ENCODE measurements at places on chromosomes 13 and 19.

GRCh38 chr13:103539265-103539664, 473.0 kb upstream of the SLC10A2 start:
- peak; percentile 90 for DNase-seq

DNA sequence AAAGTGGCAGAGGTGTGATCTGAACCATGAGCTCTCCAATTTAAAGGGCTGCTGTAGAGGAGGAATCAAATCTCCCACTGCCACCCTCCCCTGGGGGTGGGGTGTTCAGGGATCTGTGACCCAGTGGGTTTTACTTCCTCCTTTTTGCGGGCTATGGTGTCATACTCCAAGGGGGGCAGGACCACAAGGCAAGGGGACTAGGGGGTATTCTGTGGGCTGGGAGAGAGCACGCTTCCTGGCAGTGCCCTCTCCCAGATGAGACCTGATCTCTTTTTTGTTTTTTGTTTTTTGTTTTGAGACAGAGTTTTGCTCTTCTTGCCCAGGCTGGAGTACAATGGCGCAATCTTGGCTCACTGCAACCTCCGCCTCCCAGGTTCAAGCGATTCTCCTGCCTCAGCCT, 10.3 kb downstream of the PLD3 start:
- no peak for DNase-seq

- no peak for DNase-seq
These were observed 5.1 kb downstream of the PPP1R12C start for GRCh38 chr19:55112246-55112776.

- peak; percentile 62 for DNase-seq
These were observed 6.0 kb downstream of the TMIGD2 start for GRCh38 chr19:4295972-4296771.

GRCh38 chr19:35904311-35905068, 2.2 kb downstream of the HCST start:
- DNase-seq = no peak

DNA sequence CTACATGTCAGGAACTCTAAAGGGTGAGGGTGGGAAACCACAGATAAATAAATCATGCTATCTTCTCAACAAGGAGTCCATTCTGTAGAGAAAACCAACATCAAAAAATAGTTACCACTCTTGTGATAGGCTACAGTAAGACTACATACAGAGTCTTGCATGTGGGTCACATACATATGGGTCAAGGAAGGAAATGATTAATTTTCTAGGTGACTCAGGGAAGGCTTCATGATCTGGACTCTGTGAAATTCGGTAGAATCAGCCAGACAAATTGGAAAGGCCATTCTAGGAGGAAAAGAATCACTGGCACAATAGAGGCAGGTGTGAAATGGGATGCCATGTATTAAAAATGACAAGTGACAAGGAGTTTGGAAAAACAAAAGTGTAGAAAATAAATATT, 638.9 kb downstream of the LIG4 start:
- no peak for DNase-seq

GRCh38 chr13:30865123-30866049, 40.7 kb upstream of the MEDAG start:
- peak; percentile 64 for DNase-seq

DNA sequence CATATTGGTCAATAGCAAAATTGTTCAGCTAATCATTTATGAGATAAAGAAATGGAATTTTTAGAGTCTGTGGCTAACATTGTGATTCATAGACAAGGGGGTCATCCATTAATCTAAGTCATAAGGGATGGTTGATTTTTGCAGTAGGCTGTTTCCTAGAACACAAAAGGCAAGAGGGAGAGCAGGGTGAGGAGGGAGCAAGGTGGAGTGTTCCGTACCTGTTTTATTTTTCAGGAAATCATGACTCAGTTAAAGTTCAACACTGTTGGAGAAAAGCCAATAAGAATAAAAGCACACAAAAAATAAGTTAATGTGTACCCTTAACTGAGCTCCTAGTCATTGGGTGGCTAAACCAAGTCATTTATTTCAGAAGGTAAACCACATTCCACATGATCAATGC, 512.4 kb upstream of the ATXN8OS start:
- no peak for DNase-seq

- DNase-seq = no peak
These were observed 576.7 kb downstream of the DIAPH3 start for GRCh38 chr13:59587030-59587429.

DNA sequence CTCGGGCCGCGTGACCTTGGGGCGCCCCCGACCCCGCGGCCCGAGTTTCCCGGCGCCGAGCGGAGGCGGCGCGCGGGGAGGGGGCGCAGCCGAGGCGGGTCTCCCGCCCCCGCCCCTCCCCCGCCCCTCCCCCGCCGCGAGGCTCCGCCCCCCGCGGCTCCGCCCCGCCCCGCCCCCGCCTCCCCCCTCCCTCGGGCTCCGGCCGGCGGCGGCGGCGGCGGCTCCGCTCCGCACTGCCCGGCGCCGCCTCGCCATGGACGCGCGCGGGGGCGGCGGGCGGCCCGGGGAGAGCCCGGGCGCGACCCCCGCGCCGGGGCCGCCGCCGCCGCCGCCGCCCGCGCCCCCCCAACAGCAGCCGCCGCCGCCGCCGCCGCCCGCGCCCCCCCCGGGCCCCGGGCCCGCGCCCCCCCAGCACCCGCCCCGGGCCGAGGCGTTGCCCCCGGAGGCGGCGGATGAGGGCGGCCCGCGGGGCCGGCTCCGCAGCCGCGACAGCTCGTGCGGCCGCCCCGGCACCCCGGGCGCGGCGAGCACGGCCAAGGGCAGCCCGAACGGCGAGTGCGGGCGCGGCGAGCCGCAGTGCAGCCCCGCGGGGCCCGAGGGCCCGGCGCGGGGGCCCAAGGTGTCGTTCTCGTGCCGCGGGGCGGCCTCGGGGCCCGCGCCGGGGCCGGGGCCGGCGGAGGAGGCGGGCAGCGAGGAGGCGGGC, at the start of gene HCN2:
TSS of gene HCN2 (plus strand) at position 189 of the 703 bp plus-strand sequence. CDS start at position 254, 65 bp downstream.
- no peak for DNase-seq

- DNase-seq = peak; percentile 25
These were observed 8.0 kb downstream of the CCDC194 start for GRCh38 chr19:17385878-17386611.

GRCh38 chr13:53045189-53045588, 16.6 kb downstream of the OLFM4 start:
- no peak for DNase-seq

- no peak for DNase-seq
These were observed 1.3 kb upstream of the DCAF15 start for GRCh38 chr19:13951043-13951442.

DNA sequence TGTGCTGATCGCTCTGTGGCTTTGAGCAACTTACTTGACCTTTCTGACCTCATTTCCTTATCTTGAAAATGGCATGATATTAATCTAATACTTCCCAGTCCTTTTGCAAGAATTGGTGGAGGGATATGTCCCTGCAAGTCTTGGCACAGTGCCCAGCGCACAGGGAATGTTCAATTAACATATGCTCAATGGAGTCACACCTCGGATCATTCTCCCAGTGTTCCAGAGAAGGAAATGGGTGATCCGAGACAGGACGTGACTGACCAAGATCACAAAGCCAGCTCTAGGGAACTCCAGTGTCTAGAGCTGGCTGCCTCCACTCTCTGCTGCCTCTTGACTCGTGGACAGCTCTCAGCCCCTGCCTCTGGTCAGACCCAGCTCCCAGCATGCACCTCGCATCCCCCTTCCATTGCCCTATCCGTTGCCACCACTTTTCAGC, 3.6 kb downstream of the CDC42EP5 start:
- no peak for DNase-seq

- DNase-seq = no peak
These were observed 85.0 kb downstream of the MIPEP start for GRCh38 chr13:23804166-23804565.

DNA sequence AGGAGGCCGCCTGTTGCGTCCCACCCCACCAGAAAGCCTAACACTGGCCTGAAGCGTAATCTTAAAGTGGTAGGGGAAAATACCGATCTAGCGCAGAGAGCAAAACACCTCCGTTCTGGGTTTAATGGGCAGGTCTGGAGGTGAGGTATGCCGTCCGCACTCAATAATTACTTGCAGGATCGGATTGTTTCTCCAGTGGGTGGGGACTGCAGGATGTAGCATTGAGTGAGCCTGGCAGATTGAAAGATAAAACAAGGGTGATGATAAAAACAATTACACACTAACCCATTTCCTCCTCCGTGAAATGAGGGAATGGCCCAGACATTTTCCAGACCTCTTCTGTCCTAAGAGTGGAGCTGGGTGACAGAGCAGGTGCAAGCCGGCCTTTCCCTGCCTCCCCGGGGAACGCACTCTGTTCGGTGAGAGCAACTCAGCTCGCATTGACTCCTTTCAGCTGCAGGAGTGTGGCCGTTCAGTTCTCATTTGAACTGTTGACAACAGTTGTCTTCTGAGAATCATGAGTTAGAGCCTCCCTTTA, 110.2 kb upstream of the DOCK9 start:
- DNase-seq = peak; percentile 24

DNA sequence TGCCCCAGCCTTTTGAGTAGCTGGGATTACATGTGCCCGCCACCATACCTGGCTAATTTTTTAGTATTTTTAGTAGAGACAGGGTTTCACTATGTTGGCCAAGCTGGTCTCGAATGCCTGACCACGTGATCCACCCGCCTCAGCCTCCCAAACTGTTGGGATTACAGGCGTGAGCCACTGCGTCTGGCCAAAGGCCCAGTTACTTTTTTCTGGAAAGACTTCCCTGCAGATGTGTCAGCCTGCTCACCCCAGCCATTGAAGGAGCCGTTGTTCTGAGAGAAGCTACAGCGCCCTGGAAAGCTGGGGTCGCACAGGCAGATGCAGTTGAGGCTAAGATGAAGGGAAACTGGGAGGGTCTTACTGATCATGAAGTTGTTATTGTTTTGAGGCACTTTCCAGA, 7.9 kb upstream of the ZNF626 start:
- DNase-seq = no peak

GRCh38 chr13:41696163-41697003, 239.0 kb downstream of the RGCC start:
- DNase-seq = no peak

- no peak for DNase-seq
These were observed 18.7 kb upstream of the ZNF888 start for GRCh38 chr19:52941941-52942385.

- DNase-seq = peak; percentile 20
These were observed 9.0 kb downstream of the BLOC1S3 start for GRCh38 chr19:45187421-45188100.

- no peak for DNase-seq
These were observed 17.5 kb upstream of the NWD1 start for GRCh38 chr19:16702123-16702522.

DNA sequence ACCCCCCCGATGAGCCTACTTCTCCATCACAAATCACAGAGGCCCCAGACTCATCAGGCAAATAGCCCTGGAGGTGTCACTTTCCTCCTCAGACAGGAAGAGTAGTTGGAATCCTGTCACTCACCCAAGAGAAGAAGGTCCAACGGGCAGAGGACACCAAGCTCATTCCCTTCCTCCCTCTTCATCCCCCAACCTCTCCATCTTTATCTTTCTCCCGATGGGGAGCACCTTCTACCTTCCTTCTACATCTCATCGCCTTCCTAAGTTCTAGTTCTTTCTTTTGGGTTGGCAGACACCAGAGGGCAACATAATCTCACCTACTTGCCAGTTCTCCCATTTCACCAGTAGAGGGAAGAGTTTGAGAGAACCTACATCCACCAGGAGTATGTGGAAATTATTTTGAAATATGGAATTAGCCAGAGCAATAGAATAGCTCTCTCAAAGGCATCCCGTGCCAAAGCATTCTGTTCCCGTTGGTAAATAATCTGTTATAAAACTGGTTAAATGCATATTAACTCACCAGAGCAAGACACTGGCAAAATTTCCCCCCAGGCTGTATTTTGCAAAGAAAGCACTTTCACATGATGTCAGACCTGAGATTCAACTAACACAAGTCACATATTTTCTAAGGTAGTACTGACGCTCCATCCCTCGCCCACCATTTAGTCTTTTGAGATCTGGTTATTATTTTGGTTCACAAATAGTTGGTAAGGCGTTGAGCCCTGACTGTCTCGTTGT, 55.0 kb downstream of the ZIC5 start:
- DNase-seq = peak; percentile 80

- peak; percentile 82 for DNase-seq
These were observed 12.2 kb upstream of the BCAM start for GRCh38 chr19:44796701-44797115.

- peak; percentile 88 for DNase-seq
These were observed at the start of gene FARP1 for GRCh38 chr13:98142380-98143156. TSS of gene FARP1 (plus strand) at chr13:98143094. CDS start at chr13:98213243, 70,149 bp downstream.

DNA sequence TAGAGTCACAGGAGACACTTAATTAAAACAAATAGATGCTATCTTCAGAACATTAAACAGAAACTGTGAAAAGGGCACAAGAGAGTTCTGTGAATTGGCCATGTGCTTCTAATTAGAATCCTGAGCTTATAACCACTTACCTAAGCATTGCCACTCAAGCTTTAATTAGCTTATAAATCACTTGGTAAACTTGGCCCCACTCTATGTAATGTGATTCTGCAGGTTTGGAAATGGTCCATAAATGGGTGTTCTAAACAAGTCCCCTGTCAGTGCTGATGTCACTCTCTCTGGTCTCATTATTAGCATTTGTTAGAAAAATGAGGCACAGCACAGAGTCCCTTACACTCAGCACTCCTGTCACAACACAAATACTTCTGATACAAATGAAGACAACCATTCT, 18.0 kb downstream of the ZNF91 start:
- DNase-seq = no peak

GRCh38 chr19:39430675-39431593, 4.8 kb downstream of the RPS16 start:
- DNase-seq = no peak

- no peak for DNase-seq
These were observed 752 bp downstream of the ZMYM5 start for GRCh38 chr13:19862481-19863313.

GRCh38 chr13:52749419-52749818, 9.8 kb upstream of the CNMD start:
- DNase-seq = peak; percentile 67

DNA sequence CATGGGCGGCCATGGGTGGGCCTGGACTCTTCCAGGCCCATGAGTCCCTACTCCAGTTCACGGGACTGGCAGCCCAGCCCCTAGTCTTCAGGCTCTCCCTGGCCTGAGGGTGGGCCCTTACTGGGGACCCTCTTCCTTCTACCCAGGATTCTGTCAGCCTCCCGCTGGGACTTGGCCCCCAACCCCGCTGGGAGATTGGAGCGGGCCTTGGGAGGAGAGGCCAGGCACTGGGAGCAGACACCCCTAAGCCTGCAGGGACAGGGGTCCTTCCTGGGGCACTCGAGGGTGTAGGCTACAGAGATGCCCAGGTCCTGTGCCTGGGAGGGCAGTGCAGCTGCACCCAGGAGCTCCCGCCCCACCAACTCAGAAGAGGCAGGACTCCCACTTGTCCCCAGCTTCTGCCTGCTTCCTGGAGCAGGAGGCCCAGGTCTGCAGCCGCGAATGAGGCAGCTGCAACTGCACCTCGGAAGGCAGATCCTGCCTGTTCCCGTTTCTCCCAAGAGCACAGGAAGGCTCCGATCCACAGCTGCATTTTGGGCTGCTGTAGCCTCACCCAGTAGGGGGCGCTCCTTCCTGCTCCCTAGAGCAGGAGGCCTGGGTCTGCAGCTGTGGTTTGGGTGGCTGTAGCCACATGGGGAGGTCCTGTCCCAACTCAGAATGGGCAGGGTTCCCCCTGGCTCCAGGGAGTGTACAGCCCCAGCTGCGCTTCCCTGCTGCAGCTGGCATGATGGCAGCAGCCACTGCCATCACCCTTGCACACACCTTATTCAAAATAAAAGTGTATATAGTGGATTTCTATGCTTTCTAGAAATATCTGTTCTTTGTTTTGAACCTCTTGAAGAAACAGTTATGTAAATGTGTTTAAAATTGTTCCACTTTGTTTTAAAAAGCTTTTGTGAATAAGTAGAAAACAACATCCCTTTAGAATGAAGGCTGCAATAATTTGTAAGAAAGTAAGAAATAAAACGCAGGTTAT, 46.8 kb downstream of the TEX26 start:
- DNase-seq = peak; percentile 13

GRCh38 chr13:48775804-48776203, 122.1 kb downstream of the CYSLTR2 start:
- DNase-seq = no peak
